ENCODE measurements at places on chromosomes 4 and X.

DNA sequence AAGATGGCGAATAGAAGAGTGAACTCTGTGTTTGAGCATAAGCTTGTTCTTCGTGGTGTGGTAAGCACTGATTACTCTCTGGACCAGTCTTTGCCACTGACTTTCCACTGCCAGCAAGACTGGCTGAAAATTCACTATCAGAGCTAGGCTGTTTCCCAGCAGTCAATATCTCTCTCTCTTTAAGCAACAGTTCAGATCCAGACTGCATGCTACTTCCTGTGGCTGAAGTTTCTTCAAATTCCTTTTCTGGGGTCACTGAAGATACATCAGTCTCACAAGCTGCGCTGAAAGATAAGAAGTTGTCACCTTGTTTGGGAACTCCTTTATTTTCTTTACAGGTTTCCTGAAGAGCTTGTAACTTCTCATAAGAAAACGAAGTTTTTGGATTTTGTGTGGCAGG lies 54.0 kb upstream of the FAM120C start:
- no peak for DNase-seq

- no peak for DNase-seq
Measured at GRCh38 chrX:427812-428725, 41.4 kb upstream of the PPP2R3B start.

GRCh38 chr4:78779280-78779679 lies 3.1 kb downstream of the BMP2K start:
- no peak for DNase-seq

- no peak for DNase-seq
Measured at GRCh38 chr4:82799006-82799881, 648 bp upstream of the SCD5 start.

DNA sequence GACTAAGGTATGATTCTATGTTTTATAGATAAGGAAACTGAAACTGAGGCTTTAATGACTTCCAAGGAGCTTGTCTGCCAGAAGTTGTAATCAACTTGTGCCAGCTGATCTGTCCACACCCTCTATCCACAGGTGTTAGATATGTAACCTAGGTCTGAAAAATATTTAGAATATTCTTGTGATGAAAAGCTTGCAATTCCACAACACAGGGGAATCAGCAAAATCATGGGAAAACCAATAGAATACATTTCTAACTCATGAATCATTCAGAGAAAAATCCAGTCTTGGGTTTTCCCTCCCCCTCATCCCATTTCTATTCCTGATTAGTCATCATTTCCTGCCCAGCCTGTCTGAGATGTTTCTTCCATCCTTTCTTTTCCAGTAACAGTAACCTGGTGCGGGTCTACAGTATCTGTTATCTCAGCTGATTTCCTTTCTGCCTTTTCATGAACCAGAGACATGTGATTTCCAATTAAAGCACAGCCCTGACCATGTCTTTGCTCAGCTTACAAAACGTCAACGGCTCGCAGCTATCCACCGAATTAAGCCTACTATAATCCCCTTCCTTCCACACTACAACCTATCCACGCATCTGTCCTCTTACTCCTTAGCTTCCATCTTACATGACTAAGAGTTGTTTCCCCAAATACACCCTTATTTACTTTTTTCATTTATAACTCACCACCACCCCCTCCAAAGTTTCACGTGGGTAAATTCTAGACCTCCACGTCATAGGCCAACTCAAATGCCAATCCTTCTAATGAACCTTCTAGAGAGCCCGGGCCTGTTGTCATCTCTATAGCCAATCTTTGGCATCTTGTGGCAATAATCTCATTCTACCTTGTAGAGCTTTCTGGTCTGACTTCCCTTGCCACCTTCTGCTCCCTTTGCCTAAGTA lies 961 bp upstream of the NOCT start:
- DNase-seq, result no peak

DNA sequence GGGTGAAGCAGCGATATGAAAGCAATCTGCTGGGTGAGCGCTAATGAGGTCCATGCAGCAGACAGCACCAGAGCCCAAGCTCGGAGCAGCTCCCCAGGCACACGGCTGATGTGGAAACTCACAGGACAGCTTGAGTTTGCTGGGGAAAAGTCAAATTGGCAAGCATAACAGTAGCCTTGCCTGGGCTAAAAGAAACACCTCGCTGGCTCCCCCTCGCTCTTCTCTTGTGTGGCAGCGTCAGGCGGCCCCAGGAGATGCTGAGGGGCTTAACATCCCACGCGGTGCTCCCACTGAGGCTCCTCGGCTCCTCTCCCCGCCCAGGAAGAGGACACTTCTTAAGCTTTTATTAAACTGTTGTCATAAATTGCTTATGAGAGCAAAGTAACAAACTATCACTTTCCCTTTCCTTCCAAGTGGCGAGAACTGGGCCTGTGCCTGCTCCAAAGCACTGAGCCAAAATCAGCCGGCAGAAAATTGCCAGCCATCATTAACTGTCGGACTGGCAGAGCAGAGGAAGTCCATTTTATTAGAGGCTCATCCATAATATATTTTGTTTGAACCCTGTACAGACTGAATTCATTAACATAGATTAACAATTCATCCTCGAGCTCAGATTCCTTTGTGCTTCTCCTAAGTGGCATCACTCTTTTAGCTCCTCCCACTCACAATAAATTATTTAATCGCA lies 111.4 kb downstream of the TSPAN5 start:
- no peak for DNase-seq

DNA sequence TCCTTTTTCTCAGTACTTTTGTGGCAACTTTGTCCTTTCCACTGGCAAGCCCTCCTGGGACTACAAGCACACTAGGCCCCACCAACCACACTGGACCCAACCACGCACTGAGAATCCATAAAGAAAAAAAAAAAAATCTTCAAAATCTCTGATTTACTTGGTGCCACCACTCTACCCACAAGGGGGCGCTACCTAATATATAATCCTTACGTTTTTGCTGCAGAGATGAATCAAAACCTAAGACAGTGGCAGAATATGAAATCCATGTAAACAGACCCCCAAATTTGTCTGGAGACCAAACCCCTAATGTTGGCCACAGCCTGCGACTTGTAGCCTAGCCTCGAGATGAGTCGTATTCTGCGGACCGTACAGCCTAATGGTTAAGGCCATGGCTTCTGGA lies 63.5 kb upstream of the ARHGAP36 start:
- DNase-seq, result no peak

DNA sequence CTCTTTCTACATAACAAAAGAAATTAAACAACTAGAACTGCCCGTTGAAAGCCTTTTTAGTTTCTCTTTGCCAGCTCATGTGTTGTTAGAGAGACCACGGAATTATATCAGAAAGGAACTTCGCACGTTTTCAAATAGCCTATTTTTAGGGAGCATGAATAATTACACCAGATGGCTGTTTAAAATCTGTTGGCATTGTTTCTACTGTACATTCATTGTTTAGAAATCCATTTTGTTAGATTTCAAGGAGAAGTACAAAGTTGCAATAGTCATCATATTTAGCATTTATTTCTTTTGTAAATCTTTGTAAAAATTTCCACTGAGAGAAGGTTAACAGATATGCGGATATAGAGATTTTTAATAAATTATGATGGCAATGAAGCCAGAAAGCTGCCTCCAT lies 403.0 kb upstream of the HS3ST1 start:
- DNase-seq, result no peak

DNA sequence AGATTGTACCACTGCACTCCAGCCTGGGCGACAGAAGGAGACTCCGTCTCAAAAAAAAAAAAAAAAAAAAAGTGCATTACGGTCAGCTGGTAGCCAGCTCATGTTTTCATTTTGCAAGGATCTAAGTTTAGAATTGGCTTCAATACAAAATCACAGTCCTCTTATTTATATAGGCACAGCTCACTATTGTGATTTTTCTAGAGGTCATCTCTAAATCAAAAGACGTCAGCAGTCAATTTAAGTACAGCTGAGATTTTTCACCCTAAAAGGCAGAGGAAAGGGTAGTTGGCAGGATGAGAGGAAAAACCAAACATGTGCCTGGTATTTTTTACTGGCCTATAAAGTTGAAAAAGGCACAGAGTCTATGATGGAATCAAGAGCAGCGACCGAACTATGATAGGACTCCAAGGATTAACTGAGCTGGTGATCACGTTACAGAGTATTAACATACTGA lies 30.8 kb downstream of the ASB5 start:
- DNase-seq, result no peak

DNA sequence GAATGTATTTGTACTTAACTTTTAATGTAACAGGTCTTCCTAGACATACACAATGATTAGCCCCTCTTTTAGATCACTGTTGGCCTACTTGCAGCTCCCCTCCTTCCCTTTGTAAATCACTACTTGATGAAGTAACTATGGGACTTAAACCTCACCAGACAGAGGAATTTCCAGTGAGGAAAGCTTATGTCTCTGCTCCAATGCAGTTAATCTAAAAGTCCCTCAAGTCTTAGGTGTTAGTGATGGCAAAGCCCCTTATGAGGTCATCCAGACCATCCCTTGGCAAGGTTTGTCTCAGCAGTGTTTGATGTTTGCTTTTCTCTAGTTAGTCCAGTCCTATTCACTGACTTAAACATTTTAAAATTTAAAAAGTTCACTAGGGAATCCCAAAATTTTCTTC lies 877.3 kb upstream of the INTU start:
- no peak for DNase-seq
